ENCODE measurements at places on chromosomes 7 and 10.

- no peak for DNase-seq
Measured at GRCh38 chr7:45292481-45292880, 134.9 kb downstream of the RAMP3 start.

- no peak for DNase-seq
Measured at GRCh38 chr10:71611131-71611530, 108.4 kb downstream of the C10orf105 start.

GRCh38 chr10:106775127-106775526 is 389.4 kb downstream of the SORCS1 start:
- no peak for DNase-seq

DNA sequence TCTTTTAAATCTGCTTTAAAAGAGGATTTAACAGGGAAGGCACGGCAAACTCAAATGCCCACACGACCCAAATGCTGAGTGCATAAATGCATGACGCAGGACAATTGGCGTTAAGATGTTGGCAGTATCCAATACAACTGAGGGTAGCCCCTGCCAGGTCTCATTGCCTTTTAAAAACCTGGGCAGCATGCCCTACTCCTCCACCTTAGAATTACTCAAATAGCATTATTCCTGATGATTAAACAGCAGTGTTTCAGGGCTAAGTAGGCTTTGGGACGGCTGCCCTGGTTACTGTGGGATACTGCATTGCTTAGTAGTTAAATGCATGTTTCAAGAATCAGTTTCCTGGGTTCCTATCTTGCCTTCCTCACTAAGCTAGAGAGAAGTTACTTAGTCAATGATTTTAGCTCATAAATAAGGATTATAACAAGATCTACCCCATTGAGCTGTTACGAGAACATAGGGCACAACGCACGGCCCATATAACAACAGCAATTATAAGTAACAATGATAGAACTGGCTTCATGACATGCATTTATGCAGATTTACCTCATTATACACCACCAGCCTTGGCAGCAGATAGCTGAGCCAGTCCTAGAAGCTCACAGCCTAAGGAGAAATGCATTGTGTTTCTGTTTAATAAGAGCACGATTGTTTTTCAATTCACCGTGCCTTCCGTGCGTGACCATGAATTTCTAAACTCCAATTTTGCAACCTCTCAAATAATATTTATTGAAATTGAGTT is 7.9 kb downstream of the TUBAL3 start:
- DNase-seq, result no peak

DNA sequence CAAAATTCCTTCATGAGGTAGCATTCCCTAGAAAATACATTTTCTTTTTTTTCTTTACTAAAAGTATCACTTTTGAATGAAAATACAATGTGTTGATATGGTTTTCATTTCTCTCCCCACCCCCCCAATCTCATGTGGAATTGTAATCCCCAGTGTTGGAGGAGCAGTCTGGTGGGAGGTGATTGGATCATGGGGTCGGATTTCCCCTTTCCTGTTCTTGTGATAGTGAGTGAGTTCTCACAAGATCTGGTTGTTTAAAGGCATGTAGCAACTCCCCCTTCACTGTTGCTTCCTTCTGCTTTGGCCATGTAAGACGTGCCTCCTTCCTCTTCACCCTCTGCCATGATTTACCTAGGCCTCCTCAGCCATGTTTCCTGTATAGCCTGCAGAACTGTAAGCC is 790.3 kb upstream of the KCND2 start:
- no peak for DNase-seq

GRCh38 chr10:98848361-98848760 is 387.3 kb downstream of the HPSE2 start:
- DNase-seq, result no peak

GRCh38 chr10:126617733-126618132 is 52.8 kb downstream of the C10orf90 start:
- no peak for DNase-seq

- peak; percentile 60 for DNase-seq
Measured at GRCh38 chr7:141563956-141564623, 12.9 kb downstream of the AGK start.

- peak; percentile 70 for DNase-seq
Measured at GRCh38 chr10:96470116-96470743, 43.5 kb downstream of the TLL2 start.

DNA sequence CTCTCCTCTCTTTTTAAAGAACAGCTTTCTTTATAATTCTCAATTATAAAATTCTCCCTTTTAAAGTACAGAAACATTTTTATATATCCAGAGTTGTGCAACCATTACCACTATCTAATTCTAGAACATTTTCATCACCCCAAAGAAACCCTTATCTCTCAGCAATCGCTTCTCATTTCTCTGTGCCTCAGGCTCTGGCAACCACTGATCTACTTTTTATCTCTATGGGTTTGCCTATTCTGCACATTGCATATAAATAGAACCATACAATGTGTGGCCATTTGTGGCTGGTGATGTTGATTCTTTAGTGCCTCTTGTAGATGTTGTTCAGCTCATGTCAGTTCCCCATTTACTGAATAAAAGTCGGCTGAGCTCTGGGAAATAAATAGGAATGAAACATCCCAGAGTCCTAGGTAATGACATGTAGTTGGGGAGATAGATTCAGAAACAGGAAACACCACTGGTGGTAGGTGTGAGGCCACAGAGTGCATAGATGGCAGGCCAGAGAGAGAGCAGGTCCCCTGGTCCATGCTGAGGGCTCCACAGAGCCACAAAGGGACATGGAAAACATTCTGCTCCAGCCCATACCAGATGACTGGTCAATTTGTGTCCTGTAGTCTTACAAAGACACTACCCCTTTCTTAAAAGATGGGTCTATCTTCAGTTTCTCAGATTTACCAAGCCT is 126.5 kb downstream of the PLPP4 start:
- DNase-seq, result no peak

- DNase-seq, result no peak
Measured at GRCh38 chr10:31739711-31740110, 188.9 kb downstream of the ARHGAP12 start.

- DNase-seq, result peak; percentile 50
Measured at GRCh38 chr10:119166564-119166963, 1.1 kb upstream of the SFXN4 start.

- DNase-seq, result no peak
Measured at GRCh38 chr7:28725911-28726310, 232.2 kb downstream of the TRIL start.

DNA sequence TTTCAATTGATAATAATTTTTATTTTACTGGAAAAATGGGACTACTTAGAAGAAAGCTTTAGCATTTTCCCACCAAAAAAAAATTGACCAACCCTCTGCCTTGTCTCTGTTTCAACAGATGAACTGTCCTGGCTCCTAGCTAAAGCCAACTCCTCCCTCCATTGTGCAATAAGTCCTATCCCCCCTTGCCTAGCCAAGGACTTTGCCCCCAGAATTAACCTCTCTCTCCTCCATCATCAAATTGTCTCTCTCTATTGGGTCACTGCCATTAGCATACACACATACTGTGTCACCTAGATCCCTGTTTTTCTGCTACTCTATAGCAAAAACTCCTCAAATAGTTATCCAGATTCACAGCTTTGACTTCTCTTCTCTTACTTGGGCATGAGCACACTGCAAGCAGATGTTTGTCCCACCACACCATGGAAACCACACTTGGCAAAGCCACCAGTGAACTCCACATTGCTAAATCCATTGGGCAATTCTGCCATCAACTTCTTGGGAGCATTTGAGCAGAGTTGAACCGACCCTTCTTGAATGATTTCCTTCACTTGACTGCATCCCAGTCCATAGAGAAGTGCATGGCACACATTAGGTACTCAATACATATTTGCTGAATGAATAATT is 91.4 kb upstream of the NEBL start:
- DNase-seq, result no peak

DNA sequence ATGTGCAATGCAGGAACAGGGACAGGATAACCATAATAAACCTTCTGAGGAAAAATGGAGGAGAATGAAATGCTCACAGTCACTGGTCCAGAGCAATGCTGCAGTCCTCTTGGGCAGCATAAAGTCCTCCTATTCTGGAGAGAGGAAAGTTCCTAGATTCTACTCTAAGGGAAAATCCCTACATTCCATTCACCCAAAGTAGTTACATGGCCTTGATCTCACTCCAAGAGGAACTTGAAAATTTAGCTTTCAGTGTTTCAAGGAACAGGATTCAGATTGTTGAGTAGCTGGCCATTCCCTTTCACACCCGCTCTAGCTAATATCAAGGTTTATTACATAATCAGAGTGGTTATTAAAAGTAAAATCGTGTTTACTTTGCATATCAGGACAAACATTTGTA is 168.3 kb downstream of the CHRM2 start:
- DNase-seq, result no peak

DNA sequence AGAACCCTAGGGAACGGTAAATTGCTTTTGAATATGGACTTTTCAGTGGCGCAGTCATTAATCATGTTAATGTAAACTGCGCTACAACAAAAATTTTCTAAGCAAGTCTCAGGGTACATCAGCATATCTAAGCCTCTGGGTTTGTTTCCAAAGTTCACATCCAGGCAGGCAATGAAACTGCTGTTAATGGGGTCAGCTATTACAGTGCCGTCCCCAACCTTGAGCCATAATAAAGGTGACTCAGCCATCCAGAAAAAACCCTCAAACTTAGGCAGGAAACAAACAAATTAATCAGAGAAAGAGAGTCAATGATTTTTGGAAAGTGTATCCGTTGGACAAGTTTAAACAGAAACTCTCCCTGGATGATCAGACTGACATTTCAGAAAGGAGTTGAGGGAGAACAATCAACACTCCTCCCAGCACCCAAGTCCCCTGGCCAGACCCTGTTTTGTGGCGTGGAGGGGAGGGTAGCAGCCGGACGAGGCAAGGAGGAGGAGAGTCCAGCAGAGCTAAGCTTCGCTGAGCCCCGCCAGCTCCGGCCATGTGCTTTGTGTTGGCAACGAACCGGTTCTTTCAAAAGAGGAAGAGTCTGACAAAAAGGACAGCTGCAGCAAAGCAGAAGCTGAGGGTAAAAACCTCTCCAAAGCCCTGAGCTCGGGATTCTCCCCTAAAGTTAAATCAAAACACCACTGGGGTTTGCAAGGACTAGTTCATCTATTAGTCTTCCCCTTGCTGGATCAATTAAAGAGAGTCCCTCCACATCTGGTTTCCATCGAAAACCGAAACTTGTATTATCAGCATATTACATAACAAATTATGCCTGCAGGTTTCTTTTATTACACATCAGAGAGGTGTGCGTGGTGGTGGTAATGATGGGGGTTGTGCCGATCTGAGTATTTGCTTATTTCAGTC is 3.6 kb downstream of the FAM53B start:
- peak; percentile 88 for DNase-seq

GRCh38 chr7:79454361-79454960 is 994 bp upstream of the MAGI2 start:
- DNase-seq, result no peak

GRCh38 chr10:80484676-80485075 is 30.6 kb downstream of the TSPAN14 start:
- DNase-seq, result no peak

DNA sequence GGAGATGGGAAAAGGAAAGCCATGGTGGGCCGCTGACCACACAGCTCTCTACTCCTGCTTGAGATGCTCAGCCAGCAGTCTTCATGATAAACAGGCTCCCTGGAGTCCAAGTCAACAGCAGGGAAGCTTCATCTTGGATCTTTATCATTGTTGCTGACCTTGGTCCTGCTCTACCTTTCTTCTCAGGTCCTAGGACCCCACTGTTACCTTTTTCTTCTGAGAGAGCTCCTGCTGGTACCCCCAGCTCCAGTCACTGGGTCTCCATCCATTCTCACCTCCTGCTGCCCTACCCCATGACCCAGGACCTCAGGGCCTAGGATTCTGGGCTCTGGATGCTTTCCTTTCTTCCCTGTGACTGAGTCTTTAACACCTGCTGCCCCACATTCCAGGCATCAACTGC is 5.2 kb upstream of the CRTAC1 start:
- no peak for DNase-seq

GRCh38 chr7:84017651-84018050 is 176.9 kb downstream of the SEMA3A start:
- DNase-seq, result no peak

DNA sequence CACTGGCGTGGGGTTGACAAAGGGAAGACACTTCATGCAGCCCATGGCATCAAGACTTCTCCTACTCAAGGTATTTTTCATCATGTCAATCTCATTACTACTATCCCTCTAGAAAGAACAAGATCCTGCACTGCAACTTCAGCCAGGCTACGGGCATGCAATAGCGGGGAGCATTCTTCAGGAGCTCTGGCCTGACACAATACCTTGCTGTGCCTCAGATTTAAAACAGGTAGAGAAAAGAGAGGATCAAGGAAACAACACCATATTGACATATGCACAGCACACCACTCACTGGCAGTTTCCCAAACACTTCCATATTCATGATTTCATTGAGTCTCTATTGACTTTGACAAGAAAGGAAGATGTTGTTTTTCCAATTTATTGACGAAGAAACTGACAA is 51.5 kb downstream of the DOCK4 start:
- DNase-seq, result no peak

GRCh38 chr10:11212288-11213085 is 194.8 kb downstream of the CELF2 start:
- no peak for DNase-seq

- DNase-seq, result peak; percentile 15
Measured at GRCh38 chr7:10412422-10413019, 561.2 kb upstream of the PHF14 start.

All from Kasumi-1 (cell line).